ENCODE measurements at places on chromosomes 5 and 9.

DNA sequence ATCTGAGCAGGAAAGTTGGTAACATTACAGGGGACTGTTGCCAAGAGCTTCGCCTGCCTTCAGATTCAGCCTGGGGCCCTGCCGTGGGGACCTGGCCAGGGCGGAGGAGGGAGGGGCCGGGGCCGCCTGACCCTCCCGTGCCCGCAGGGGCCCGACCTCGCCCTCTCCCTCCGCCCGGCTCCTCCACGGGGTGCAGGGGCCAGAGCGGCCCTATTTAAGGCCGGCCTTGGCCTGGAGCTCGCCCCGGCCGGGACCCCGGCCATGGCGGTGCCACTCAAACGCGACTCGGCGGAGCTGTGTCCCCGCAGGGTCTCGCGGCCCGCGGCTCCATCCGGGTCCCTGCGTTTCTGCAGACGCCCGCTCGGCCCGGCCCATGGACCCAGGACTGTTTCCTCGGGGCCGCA lies 757 bp downstream of the TMEM250 start:
- no peak for DNase-seq

GRCh38 chr5:75890546-75890945 lies 173.3 kb upstream of the POC5 start:
- DNase-seq: no peak

DNA sequence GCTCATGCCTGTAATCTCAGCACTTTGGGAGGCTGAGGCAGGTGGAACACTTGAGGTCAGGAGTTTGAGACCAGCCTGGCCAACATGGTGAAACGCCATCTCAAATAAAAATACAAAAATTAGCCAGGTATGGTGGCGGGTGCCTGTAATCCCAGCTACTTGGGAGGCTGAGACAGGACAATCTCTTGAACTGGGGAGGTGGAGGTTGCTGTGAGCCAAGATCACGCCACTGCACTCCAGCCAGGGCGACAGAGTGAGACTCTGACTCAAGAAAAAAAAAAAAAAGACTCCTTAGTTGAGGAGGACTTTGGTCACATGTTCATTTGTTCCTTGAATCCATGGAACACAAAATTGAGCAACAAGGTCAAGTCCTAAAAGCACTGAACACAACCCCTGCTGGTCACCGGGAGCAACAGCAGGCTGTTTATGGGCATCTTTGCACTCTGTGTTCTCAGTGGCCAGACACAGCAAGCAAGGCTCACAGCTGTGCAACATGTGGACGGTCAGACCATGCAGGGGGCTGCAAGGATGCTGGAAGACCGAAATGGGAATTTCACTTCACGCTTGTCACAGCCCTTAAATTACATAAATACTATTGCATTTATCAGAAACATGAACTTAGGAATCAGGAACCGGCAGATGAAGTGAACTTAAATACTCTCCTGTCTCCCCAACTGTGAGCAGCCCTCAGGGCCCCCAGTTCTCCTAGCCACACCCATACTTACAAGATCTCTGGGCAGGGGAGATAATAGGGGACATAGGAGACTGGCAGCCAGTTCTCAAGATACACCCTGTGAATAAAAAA lies 2.8 kb downstream of the GBGT1 start:
- DNase-seq: peak; percentile 57

- DNase-seq: no peak
Measured at GRCh38 chr5:172362755-172363154, 79.2 kb upstream of the UBTD2 start.

GRCh38 chr5:149682532-149683075 lies 47.5 kb upstream of the PPARGC1B start:
- DNase-seq: no peak

DNA sequence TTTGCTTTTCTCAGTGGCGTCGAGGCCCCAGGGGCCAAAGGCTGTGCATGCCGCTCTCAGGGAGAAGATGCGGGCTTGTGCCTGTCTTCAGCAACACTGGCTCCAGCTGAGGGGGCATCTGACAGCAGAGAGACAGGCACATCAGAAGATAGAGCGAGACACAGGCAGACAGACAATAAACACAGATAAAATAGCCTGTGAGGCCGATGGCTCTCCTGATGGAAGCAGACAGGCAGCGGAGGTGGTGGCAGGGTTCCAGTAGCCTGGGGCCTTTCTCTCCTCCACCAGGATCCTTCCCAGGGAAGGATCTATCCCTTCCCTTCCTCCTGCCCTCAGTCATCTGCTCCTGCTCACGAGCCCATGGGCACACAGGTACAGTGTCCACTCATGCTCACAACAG lies 16.6 kb upstream of the UNC5A start:
- no peak for DNase-seq

GRCh38 chr5:168917947-168918600 lies 338.9 kb upstream of the PANK3 start:
- DNase-seq: no peak
